Gastrocnemius medialis (tissue), 4 donors: ENCODE measurements at places on chromosomes 6 and 20. TPM values are rescaled to one million over a fixed set of nuclear protein-coding genes. Genes with fewer than 3 reads are reported as not detected.

The TCF15 gene
- 10.7 TPM for total RNA-seq

The ESR1 gene
- 0.61 TPM for total RNA-seq

The MUC21 gene
- total RNA-seq, result not detected

- DNase-seq, result no peak
Observed at GRCh38 chr20:38106461-38106860, 58.6 kb downstream of the TGM2 start.

The MACROD2 gene
- 2.5 TPM for total RNA-seq

DNA sequence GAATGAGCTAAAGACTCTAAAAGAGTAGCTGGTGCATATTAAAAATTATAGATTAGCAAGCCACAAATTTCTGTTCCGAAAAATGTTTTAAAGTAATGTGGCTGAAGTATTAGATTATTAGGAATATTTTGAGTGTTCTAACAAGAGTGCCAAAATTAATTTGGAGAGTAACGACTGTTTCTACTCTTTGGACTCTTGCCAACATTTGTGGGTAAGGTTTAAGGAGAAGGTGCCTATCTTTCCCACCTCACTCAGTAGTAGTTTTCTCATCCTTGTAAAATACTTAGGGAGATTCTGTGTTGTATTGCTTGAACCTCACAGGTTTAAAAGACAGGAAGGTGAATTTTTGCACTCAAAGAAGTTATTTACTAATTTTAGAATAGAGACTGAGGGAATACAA, 5.0 kb downstream of the HSF2 start:
- no peak for DNase-seq

The CFAP61 gene
- total RNA-seq, result 17.1 TPM

- no peak for DNase-seq
Observed at GRCh38 chr20:59221049-59221706, 57.6 kb downstream of the ZNF831 start.

DNA sequence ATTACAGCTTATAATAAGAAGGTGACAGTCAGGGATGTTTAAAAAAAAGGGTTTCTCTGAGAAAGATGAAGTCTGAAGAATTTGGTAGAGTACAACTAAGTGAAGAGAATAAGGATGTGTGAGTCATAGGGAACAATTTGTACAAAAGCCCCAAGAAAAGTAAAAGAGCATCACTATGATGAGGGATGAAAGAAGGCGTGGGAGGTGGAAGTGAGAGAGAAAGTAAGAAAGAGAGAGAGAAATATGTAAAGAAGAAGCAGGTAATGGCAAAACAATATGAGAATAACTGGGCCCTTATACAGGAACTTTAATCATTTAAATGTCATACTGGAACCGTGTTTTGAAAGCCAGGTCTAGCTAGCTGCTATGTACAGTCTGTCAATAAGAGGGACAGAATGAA, 179.4 kb downstream of the ASCC3 start:
- DNase-seq, result no peak

GRCh38 chr6:15433511-15433861, 187.6 kb downstream of the JARID2 start:
- DNase-seq, result no peak
